COR-L47 (cell line): ENCODE measurements at places on chromosomes 5 and 9.

- DNase-seq = peak; percentile 44
Measured at GRCh38 chr9:97524424-97524823, 23.0 kb downstream of the TMOD1 start.

GRCh38 chr9:3608011-3608410, 82.2 kb upstream of the RFX3 start:
- no peak for DNase-seq

DNA sequence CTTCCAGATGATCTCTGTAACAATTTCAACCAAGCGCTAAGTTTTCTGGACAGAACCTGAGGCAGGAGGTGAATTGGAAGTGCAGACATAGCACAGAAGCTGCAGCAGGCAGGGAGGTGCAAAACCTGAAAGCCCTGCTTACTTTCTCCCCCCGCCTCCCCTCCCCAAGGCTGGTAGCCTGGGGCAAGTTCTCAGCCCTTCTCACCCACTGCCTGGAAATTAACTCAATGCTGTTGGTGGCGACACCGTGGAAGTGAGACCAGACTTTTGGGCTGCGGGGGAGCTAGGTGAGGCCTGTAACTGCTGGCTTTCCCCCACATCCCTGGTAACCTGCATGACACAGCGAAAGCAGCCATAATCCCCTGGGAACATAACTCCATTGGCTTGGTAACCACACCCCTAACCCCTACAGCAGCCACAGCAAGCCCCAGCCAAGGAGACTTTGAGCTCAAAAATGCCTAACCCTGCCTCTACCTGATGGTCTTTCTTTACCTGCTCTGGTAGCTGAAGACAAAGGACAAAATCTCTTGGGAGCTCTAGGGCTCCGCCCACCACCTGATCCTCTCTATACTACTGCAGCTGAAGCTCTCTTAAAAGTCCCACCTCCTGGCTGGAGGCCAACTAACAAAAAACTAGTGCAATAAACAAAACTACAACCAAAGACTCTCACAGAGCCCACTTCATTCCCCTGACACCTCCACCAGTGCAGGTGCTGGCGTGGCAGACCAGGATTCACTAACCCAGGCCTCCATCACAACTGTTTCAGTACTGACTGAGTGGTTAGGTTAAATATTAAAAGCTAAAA, 11.9 kb upstream of the OR13C8 start:
- DNase-seq = no peak

DNA sequence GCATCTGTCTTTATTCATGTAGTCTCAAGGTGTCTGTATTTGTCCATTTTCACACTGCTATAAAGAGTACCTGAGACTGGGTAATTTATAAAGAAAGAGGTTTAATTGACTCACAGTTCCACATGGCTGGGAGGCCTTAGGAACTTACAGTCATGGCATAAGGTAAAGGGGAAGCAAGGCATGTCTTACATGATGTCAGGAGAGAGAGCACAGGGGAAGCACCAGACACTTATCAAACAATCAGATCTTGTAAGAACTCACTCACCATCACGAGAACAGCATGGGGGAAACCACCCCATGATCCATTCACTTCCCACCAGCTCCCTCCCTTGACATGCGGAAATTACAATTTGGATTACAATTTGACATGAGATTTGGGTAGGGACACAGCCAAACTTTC, 44.2 kb downstream of the NLN start:
- DNase-seq = no peak

- no peak for DNase-seq
Measured at GRCh38 chr5:66701244-66701643, 105.1 kb downstream of the MAST4 start.

GRCh38 chr9:123608104-123608503, 252.1 kb downstream of the CRB2 start:
- DNase-seq = no peak

- no peak for DNase-seq
Measured at GRCh38 chr5:128649192-128649591, 111.1 kb upstream of the FBN2 start.

- no peak for DNase-seq
Measured at GRCh38 chr9:6415266-6415665, 2.3 kb downstream of the UHRF2 start.

DNA sequence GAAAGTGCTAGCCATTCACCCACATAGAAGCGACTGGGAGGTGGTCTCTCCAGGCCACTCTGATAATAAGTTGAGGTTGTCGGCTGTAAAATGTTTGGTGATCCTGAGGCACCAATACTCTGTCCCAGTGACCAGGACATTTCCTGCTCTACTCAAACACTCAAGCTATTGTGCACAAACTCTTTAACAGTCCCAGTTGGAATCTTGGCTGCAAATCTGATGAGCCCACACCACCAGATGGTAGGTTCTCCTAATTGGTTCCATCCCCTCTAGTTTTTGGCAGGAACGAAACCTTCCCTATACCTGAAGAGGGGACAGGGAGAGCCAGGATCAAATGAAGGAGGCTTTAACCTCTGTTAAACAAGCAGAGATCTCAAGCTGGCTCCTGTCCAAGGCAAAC, 14.3 kb downstream of the GRIA1 start:
- no peak for DNase-seq

GRCh38 chr9:88523056-88523455, 11.9 kb upstream of the NXNL2 start:
- no peak for DNase-seq
